ENCODE measurements at places on chromosomes 13 and 19.
A peak's percentile ranks its signal among the peaks of the same experiment; 100 is the strongest.

DNA sequence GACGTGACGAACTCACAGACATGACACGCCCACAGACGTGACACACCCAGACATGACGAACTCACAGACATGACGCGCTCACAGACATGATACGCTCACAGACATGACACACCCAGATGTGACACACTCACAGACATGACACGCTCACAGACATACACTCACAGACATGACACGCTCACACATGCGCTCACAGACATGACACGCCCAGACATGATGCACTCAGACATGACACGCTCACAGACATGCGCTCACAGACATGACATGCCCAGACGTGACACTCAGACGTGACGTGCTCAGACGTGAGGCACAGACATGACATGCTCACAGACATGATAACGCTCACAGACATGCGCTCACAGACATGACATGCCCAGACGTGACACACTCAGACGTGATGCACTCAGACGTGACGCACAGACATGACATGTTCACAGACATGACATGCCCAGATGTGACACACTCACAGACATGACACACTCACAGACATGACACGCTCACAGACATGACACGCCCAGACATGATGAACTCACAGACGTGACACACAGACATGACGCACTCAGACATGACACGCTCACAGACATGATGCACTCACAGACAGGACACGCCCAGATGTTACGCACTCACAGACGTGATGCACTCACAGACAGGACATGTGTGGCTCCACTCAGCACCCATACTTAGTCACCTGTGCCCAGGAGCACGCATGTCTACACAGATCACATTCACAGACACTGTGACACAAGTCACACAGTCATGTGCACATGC, 8.1 kb downstream of the ERFL start:
- no peak for DNase-seq

DNA sequence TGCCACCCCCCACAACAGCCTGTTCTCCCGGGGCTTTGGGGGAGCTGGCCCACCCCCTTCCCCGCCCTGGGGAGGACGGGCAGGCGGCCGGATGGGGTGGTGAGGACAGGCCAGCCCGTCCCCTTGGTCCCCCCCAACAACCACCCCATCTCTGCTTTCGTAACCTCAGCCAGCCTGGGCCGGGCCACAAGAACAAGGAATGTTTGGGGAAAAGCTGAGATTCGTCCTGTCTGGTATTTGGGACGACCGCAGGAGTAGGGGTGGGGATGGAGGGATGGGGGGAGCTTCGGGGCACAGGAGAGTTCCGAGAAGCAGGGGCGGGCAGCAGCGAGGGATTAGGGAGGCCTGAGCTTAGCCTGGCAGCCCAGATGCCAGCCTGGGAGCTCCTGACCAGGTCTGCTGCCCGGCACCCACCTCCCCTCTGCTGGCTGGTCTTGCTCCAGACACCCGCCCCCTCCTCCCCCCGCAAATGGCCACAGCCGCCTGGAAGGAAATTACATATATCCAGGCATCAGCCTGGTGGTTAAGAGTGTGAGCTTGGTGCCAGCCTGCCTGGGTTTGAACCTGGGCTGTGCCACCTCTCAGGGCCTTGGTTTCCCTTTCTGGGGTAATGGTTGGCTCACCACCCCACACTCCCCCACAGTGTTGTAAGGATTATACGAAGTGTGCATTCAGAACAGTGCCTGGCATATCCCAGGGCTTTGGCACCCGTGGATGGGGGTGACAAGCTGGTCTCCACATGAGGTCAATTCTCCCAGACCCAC, at the start of gene PODNL1:
Gene PODNL1, minus strand, starts transcription at position 117 of the 764 bp plus-strand sequence. CDS start 236 bp downstream, outside the sequence.
- no peak for DNase-seq

DNA sequence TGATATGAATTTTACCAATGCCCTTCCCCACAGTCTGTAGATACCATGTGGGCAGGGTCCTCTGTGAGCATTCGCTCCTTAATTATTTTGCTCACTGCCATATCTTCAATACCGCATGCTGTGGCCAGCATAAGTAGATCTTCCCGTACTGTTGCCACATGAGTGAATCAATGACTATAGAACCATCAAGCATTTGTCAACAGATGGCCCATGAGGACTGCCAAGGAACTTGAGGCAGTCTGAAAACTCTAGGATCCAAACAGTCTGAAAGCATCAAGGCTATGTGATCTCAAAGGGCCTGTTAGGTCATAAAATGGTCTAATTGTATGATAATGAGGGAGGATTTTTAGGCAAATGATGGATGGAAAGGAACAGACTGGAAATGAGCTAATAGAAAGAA, 27.4 kb upstream of the GPR12 start:
- DNase-seq = no peak

DNA sequence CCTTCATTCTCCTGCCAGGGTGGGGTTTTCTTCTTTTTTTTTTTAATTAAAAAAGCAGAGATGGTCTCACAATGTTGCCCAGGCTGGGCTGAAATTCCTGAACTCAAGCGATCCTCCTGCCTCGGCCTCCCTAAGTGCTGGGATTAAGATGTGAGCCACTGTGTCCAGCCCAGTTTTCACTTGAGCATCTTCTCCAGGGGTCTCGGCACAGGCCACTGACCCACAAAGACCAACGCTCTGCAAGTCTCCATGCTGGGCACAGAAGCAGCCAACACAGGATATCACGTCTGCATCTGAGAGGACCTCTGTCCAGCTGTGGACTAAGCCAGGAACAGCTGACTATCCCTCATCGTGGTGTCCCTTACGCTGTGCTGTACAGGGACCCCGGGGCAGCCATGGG, 9.5 kb upstream of the TMEM86B start:
- DNase-seq = no peak

DNA sequence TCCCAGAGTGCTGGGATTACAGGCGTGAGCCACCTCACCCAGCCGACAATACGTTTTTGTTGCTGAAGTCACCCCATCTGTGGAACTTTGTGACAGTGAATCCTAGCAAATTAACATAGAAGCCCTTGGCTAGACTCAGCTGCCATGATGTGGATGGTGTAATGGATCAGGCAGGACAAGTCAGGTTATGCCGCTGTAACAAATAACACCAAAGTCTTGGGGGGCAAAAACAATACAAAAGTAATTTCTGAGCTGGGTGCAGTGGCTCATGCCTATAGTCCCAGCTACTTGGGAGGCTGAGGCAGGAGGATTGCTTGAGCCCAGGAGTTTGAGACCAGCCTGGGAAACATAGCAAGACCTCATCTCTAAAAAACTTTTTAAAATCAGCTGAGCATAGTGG, 29.3 kb downstream of the PNPLA6 start:
- DNase-seq = no peak

DNA sequence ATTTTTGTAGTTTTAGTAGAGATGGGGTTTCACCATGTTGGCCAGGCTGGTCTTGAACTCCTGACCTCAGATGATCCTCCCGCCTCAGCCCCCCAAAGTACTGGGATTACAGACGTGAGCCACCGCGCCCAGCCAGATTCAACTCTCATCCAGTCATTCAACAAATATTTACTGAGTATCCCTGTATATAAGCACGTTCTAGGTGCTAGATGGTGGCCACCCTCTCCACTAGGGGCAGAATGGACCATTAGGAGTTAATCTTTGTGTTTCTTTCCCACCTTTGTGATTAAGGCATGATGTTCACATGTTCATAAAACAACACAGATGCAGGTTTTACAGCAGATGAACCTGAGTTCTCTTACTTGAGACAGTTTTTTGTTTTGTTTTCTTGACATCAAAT, 7.3 kb downstream of the SHKBP1 start:
- DNase-seq = peak; percentile 31

DNA sequence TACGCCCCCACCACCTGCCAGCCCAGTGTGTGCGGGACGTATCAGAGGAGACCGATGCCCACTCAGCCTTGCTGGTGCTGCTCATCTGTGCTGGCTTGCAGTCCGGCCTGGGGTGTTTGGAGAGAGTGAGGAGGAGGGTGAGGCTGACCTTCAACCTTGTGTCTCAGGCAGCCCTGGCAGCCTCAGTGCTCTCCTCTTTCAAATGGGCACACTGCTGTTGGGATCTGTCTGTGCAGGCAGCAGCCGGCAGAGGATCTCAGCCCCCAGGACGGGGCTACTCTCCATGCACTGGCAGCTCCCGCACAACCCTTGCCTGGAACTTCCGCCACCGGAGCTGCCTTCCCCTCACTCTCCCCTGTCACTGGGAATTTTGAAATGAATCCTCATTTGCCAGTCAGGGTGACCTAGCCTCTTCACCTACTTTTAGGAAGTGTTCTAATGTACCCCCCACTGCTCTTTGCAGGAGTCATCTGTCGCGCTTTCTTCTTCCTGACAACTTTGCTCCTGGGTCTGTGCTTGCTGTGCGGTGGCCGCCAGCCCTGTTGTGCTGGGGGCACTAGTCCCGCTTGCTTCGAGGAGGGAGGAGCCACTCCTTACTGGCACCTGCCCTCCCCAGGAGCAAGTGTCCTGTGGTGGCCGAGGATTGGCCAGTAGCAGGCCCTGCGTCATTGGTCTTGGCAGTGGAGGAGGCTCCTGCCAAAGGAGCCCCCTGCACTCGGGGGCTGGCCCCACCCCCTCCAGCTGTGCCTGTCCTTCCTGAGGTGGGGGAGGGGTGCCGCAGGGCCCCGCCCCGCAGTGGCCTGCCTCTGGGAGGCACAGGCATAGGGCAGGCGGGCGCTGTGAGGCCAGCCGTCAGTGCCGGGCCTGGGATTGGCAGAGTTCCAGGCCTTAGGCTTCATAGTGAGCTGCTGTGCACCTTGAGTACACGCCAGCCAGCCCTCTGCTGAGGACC, 53.4 kb downstream of the TSSK6 start:
- no peak for DNase-seq

- DNase-seq = no peak
Observed at GRCh38 chr19:46732172-46732938, 13.5 kb upstream of the FKRP start.

- no peak for DNase-seq
Observed at GRCh38 chr19:7969555-7969939, 26.1 kb upstream of the TIMM44 start.

GRCh38 chr19:1401138-1401888, at the start of gene GAMT:
GAMT (minus strand) TSS chr19:1401542; CDS start chr19:1401476, 66 bp downstream.
- peak; percentile 34 for DNase-seq

DNA sequence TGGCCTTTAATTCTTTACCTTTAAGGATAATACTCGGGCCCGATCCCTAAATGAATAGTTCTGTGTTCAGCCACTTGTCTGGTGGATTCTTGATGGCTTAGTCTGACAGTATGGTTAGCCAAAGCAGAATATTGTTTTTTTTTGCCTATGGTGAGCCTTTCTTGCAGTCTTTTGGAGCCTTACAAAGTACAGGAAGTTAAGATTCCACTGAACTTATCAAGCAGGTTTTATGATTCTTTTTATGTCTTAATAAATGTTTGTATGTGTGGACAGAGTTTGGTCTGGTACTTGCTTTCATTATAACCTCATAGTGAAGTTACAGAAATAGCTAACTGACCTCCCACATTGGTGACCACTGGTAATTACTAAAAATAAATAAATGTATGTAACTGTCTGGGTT, 17.1 kb downstream of the PCCA start:
- DNase-seq = no peak

DNA sequence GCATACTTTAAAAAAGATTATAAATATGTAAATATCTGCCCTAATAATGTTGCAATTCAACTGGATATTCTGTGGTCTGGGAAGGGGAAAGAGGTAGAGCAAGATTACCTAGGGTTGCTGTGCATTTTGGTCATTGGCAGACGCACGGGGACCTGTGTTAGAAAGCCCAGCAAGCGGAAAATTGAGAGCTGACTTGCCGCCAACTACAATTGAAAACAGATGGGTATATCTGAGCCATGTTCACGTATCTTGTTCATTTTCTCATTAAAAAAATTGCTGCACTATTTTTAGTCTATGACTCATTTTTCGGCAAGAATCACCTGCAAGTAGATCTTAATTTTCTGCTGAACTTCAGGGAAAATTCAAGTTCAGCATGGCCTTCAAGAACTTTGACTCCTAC, 308.5 kb upstream of the TMTC4 start:
- DNase-seq = no peak

All from SK-MEL-5 (cell line).